Activated CD4-positive, alpha-beta T cell treated with anti-CD3 and anti-CD28 coated beads, Interleukin-2, Interleukin-6, amounts not matched to agents 100 ng/mL and 50 ng/mL, durations not matched to agents 16 hours and 8 hours (primary cell): ENCODE measurements at places on chromosomes 7 and 10.

GRCh38 chr7:43589133-43589478, 6.2 kb downstream of the STK17A start:
- DNase-seq = no peak

GRCh38 chr10:70306886-70307520, 23.2 kb upstream of the NPFFR1 start:
- DNase-seq = no peak

DNA sequence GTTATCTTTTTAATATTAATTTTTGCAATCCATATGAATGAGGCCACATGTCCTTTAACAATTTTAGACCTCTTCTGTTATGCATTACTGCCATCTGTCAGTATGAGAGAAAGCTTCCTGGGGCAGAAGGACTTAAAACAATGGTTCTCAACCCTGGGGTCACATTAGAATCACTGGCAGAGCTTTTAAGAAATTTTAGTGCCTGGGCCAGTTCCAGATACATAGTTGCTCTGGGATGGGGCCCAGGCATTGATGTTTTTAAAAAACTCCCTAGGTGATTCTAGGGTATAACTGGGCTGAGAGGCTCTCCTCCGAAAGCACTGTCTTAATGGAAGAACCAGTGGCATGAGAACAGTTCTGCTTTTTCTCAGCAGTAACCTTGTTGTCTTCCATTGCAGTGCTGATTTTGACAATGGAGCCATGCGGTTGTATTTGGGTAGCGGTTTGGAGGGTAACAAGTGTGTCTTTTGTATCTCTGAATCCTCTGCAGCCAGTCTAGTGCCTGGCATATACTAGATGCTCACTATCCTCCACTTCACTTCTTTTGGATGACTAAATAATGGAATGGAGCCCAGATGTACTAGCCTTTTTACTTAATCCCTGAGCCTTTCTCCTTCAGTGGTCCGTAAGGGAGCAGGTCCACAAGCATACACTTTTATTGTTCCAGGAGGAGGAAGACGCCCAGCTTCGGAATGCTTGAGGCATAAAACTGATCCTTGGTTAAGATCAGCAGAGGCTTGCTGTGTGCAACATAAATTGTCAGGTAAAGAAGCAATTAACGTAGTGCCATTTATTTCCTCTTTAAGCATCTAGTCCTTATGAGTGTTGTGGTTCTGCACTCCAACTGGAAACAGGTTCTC, 227.1 kb downstream of the AUTS2 start:
- no peak for DNase-seq

DNA sequence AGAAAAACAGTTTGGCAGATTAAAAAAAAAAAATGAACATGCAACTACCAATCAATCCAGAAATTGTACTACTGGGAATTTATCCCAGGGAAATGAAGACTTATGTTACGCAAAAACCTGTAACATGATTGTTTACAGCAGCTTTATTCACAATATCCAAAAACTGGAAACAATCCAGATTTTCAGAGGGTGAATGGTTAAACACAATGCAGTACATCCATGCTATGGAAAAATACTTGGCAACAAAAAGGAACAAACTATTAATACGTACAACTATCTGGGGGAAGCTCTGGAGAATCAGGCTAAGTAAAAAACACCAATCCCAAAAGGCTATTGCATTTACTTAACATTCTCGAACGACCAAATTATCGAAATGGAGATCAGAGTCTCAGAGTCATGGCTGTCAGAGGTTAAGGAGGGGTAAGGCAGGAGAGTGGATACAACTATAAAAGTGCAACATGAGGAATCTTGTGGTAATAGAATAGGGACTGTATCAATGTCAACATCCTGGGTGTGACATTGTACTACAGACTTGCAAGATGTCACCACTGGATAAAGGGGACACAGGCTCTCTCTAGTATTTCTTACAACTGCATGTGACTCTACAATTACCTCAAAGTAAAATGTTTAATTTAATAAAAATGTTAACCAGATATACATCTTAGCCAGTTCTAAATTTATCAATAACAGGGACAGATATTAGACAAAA, 21.5 kb upstream of the RUFY2 start:
- DNase-seq = no peak

DNA sequence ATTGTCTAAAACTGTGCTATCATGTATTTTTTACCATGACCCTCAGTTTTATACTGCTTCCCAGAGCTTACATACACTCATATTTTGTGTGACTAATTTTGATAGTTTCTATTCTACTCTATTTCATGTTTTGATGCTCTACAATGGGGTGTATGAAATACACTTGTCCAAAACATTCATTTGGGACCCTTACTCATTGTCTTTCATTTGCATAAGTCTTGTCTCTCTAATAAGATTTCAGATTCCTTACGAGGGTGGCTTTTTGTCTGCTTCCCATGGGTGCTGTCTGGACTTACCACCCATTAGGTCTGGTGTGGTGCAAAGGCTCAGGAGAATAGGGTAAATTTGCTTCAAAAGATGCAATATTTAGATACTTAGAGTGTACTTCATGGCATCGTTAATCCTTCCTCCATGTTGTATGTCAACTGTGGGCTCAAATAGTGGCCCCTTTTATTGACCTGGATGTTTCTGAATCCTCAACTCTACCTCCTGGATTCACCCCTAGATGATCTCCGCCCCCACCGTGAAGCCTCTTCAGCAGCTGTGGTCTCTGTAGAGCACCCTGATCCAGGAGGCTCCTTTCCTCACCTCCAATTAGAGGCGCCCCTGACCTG, 3.6 kb upstream of the GIMAP5 start:
- DNase-seq = peak; percentile 60

- DNase-seq = no peak
Observed at GRCh38 chr10:126425032-126425431, 36.8 kb upstream of the ADAM12 start.

GRCh38 chr7:16803881-16804673, 722 bp downstream of the AGR2 start:
- no peak for DNase-seq

GRCh38 chr10:61663466-61663865, 737 bp downstream of the CABCOCO1 start:
- DNase-seq = no peak

- DNase-seq = peak; percentile 61
Observed at GRCh38 chr10:103661198-103661950, 167.9 kb downstream of the NEURL1 start.
